ENCODE measurements at places on chromosomes 5 and 9.

GRCh38 chr5:133457439-133458355, 154.6 kb downstream of the FSTL4 start:
- no peak for DNase-seq

DNA sequence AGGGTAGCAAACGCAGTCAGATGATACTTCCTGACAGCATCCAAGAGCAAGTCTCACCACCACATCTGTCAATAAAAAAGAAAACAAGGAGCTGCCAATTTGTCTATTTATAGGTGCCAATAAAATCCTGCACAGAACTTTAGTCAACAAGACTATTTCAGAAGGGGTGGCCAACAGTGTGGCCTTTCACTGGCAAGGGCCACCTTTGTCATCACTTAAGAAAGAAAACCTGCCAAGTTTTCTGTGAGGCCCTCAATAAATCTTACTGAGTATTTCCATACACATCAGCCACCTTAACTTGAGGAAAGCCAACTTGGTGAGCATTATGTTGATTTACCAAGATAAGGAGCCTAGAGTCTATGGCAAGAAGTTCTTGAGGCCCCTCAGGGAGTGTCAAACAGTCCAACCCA, 312.3 kb downstream of the ENC1 start:
- DNase-seq = no peak

DNA sequence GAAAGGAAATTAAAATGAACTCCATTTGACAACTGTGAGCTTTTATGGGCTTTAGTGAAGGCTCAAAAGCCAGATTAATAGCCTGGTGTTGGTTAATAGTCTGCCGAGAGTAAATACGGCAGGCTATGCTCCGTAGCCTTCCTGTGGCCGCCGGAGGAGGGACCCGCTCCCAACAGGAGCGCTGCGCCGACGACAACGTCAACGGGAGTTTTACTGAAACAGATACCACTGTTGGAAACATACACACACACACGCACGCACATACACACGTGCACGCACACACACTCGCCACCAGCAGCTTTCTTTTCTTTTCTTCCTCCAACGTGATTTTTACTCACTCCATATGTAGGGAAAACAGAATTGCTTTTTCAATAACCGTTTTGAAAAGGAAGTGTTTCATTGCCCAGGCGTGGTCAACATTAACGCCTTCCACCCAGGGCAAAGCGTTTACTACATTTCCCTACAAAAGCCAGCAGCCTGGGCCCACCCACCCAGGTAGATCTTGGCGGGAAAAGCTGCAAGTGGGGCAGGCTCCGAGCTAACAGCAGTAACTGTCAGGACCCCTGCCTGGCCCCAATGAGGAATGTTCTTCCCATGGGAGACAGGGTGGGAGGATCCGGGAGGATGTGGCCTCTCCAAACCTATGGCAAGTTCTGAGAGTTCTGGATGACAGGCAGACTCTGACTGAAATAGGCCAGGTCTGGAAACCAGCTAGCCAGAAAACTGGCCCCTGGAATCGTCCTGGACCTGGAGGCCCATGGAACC, 72.3 kb downstream of the PAX5 start:
- DNase-seq = no peak

- no peak for DNase-seq
Observed at GRCh38 chr5:10423022-10423421, 18.7 kb upstream of the ROPN1L start.
